Adrenal gland (tissue), 19 donors: ENCODE measurements at places on chromosomes 7 and 10. TPM values are rescaled to one million over a fixed set of nuclear protein-coding genes. Genes with fewer than 3 reads are reported as not detected.

Gene DENND11
- 3.6 TPM for polyA plus RNA-seq

Gene GIMAP2
- polyA plus RNA-seq, result 7.8 TPM

Gene CADPS2
- polyA plus RNA-seq, result 14.6 TPM

Gene AGR2
- polyA plus RNA-seq, result 0.13 TPM

- DNase-seq, result no peak
- no peaks in the 10 kb centered on the region for H3K27me3 ChIP-seq
- H3K4me1 ChIP-seq, result peaks cover 6% of the 10 kb centered on the region
- H3K27ac ChIP-seq, result no peak overlapping the region
Measured at GRCh38 chr7:117008886-117009531, 55.7 kb downstream of the ST7 start.

DNA sequence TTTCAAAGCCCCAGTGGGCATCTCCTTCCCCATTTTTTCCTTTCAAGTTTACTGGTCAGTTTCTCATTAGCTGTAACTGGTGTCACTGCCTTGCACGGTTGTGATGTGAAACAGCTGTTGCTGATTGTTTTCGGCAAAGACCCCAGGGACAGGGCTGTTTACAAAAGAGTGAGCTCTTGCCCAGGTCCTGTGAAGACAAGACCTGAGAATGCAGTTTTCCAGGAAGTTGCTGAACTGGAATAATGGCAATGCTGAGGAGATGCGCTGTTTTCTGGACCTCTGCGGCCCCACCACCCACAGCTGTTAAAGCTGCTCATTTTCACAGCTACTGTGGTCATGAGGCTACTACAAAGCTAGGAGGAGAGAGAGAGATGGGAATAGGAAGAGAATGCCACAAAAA is 116.6 kb upstream of the RSU1 start:
- no peak overlapping the region for H3K27ac ChIP-seq
- DNase-seq, result no peak
- no peak overlapping the region for H3K4me3 ChIP-seq
- H3K27me3 ChIP-seq, result no peaks in the 10 kb centered on the region

GRCh38 chr7:97094284-97094930 is 23.1 kb upstream of the SDHAF3 start:
- H3K27me3 ChIP-seq, result peaks cover 7% of the 10 kb centered on the region
- no peak overlapping the region for H3K27ac ChIP-seq
- no peaks in the 10 kb centered on the region for H3K36me3 ChIP-seq
- no peak for DNase-seq
- H3K4me1 ChIP-seq, result no peaks in the 10 kb centered on the region
- no peak overlapping the region for H3K4me3 ChIP-seq
